Chondrocyte (in vitro differentiated cells): ENCODE measurements at places on chromosomes 6 and 20. TPM values are rescaled to one million over a fixed set of nuclear protein-coding genes. Genes with fewer than 3 reads are reported as not detected.

Gene ADGRF5
- 0.67 to 0.95 TPM in 2 of 3 replicates, not detected in the other for total RNA-seq

Gene TNFRSF6B
- 0.79 to 0.99 TPM in 2 of 3 replicates, not detected in the other for total RNA-seq

Gene SNPH
- total RNA-seq = 10.8 to 12.8 TPM (median 12.0 TPM) in 3 replicates

Gene BPI
- 0.55 to 0.74 TPM (median 0.68 TPM) in 3 replicates for total RNA-seq

Gene TREM2
- total RNA-seq = not detected in 3 replicates

Gene SIRPD
- total RNA-seq = not detected in 3 replicates

Gene RSPO3
- 0.21 to 18.1 TPM (median 0.22 TPM) in 3 replicates for total RNA-seq

Gene RNF182
- 3.7 to 6.6 TPM (median 5.3 TPM) in 3 replicates for total RNA-seq

Gene HLA-DMB
- not detected in 3 replicates for total RNA-seq

Gene DNAH8
- total RNA-seq = 0.05 to 0.24 TPM (median 0.15 TPM) in 3 replicates

Gene HLA-DRA
- total RNA-seq = not detected in 3 replicates

Gene DACT2
- total RNA-seq = 1.4 to 4.6 TPM (median 4.5 TPM) in 3 replicates

Gene ASIP
- not detected in 3 replicates for total RNA-seq

Gene DPPA5
- total RNA-seq = not detected in 3 replicates

Gene XKR7
- total RNA-seq = 0.02 TPM in 1 of 3 replicates, not detected in the others

Gene GMPR
- 9.7 to 14.4 TPM (median 11.5 TPM) in 3 replicates for total RNA-seq

Gene LINC00237
- not detected in 3 replicates for total RNA-seq

Gene FAM83D
- total RNA-seq = 1.5 to 4.8 TPM (median 4.5 TPM) in 3 replicates

Gene GSTA4
- 30.9 to 43.4 TPM (median 31.4 TPM) in 3 replicates for total RNA-seq

Gene RBPJL
- total RNA-seq = not detected in 3 replicates

Gene FILIP1
- 0.51 to 7.1 TPM (median 7.0 TPM) in 3 replicates for total RNA-seq

Gene ZC3H12D
- 0.25 to 0.39 TPM in 2 of 3 replicates, not detected in the other for total RNA-seq

Gene NKAIN4
- total RNA-seq = 2.2 to 3.1 TPM (median 3.0 TPM) in 3 replicates
